ENCODE measurements at places on chromosomes 6 and 20.

- no peak for DNase-seq
Observed at GRCh38 chr6:23511817-23512216, 614.2 kb upstream of the NRSN1 start.

DNA sequence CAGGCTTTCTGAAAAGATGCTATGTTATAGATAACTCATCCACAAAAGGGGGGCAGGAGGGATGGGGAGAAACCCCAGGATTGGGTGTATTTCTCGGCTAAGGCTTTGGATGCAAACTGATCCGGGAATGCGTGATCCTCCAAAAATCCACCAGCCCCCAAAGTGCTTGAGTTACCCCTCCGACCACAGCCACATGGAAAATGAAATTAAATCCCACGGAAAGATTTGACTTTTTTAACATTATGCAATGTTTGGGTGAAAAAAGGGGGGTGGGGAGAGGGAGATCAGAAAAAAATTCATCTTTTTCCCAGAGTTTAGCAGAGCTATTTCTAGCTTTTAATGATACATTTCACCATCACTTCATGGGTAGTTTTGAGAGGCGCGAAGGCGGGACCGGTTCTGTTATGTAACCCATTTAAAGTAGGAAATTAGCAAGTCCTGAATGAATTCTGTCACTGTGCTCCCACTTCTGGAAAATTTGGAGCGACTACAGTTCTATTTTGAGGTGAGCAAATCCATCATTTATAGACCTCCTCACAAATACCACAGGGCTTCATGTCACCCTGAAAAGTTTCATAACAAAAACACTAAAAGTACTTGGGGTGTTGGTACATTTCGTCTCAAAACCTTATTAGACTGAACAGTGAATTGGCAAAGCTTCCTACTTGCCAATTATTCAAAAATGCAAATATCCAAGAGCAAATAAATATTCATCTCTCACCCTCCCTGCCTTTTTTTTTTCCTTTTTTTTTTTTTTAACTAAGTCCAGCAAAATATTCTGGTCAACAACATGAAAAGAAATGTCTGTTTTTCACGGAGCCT is 51.9 kb upstream of the NFATC2 start:
- DNase-seq, result no peak

DNA sequence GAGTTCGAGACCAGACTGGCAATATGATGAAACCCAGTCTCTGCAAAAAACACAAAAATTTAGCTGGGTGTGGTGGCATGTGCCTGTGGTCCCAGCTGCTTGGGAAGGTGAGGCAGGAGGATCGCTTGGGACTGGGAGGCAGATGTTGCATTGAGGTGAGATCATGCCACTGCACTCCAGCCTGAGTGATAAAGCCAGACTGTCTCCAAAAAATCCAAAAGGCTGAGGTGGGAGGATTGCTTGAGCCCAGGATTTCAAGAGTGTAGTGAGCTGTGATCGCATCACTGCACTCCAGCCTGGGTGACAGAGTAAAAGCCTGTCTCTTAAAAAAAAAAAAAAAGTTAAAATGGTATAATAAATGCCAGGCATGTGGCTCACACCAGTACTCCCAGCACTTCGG is 1.3 kb upstream of the PTCRA start:
- no peak for DNase-seq

GRCh38 chr6:95841560-95841959 is 174.2 kb upstream of the FUT9 start:
- DNase-seq, result no peak

- DNase-seq, result no peak
Observed at GRCh38 chr6:122677406-122677805, 67.2 kb downstream of the PKIB start.

- DNase-seq, result no peak
Observed at GRCh38 chr6:159680104-159680503, 12.9 kb downstream of the SOD2 start.

- DNase-seq, result peak; percentile 54
Observed at GRCh38 chr20:62616728-62617621, 25.3 kb upstream of the SLCO4A1 start.

- DNase-seq, result no peak
Observed at GRCh38 chr6:148235446-148235845, 107.2 kb upstream of the SASH1 start.

- DNase-seq, result no peak
Observed at GRCh38 chr20:57508381-57508780, 16.6 kb downstream of the CTCFL start.
